Vagina (tissue), 2 donors: ENCODE measurements at places on chromosomes 2 and 18.

DNA sequence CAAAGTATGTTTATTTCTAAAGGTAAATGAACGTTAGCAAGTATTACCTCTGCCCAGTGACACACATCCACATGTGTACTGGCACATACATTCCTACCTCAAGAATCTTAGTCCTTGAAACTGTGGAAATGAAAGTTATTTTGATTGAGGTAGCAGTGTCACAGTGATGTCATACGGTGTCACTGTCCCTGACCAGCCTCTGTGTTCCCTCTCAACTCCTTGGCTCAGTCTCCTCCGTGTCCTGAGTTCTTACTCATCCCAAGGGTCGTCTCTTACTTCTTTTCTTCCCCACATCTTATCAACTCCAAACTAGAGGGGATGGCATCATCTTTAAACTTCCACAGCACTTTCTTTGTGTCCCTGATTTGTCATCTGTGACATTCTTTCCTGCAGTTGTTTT lies 3.3 kb downstream of the NCK2 start:
- no peak for DNase-seq

DNA sequence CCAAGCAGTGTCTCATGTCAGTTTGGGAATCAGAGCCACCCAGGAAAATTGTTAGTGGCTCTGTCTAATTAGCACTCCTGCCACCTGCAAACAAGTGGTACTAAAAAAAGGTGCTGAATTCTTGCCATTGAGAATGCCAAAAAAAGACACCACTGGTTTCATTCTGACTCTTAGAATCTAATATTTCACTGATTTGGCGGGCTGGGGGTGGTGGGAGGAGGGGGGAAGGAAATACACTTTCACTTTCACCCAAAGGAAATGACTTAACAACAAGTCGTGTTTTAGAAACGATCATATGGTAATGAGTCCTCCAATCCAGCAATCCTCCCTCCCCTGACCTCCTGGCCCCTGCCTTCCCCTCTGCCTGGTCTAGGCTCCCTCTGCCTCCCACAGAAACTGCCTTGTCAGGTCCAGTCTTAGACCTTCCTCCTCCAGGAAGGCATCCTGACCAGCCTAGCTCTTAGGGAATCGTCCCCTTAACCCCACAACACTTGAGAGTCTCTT lies 4.4 kb upstream of the KLHL29 start:
- no peak for DNase-seq

GRCh38 chr2:231361701-231362554 lies 33.6 kb upstream of the B3GNT7 start:
- peak; percentile 84 for DNase-seq

DNA sequence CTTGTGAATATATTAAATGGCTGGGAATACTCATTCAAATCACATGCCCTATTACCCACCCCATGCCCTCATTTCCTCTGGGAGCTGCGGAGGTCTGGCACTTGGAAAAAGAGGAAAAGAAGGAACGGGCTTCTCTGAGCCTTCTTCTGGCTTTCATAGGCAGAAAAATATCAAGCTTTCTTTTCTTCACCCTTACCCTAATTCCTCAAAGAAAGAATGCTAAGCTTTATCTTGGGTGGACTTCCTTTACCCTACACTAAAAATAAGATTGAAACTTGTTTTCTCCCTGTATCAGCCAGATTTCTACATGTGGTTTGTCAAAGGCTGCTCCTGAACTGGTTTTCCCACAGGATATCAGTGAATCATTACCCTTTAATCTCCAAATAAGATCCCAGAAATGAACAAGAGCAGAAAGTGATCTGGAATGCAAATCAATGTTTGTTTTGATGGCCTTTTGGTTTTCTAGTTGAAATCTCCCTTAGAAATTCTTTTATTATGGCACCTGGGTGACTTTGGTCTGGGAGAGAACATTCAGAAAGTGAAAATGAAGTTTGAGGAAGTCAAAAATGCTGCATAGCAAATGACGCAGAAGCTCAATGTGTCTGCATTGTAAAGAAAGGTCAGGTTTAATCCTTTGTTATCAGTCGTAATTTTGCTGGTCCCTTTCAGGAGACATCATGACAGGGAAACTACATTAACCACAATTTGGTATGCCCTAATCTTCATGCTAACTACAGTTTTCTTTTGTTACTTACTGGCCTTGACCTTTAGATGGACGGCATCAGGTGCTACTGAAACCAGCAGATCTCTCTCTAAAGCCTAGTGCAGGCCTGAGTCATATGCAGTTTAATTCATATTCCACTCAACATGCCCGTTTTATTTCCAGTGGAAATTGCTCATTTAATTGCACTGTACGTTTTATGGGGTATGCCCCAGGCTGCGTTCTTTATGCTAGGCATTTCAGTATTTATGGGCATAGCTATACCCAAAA lies 46.6 kb upstream of the HNRNPA3 start:
- no peak for DNase-seq

- no peak for DNase-seq
Observed at GRCh38 chr2:186639939-186640338, 50.1 kb downstream of the ITGAV start.

DNA sequence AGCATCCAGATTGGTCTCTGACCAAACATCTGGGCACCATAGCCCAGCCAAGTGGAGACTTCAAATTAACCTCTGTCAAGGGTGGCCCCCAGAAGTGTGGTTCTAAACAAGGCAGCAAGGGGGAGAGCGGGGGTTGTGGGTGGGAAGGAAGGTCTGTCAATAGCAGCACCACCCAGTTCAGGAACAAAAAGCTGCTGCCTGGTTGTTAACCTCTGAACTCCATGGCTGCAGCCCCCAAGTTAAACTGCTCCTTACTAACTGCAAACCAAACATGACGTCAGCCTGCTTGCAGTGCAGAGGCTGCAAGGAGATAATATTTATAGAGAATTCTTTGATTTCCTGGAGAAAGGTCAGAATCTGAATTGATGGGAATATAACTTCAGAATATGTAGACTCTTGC lies 76.5 kb downstream of the ARL4C start:
- DNase-seq: no peak

GRCh38 chr2:7913974-7914373 lies 767.9 kb upstream of the ID2 start:
- no peak for DNase-seq

DNA sequence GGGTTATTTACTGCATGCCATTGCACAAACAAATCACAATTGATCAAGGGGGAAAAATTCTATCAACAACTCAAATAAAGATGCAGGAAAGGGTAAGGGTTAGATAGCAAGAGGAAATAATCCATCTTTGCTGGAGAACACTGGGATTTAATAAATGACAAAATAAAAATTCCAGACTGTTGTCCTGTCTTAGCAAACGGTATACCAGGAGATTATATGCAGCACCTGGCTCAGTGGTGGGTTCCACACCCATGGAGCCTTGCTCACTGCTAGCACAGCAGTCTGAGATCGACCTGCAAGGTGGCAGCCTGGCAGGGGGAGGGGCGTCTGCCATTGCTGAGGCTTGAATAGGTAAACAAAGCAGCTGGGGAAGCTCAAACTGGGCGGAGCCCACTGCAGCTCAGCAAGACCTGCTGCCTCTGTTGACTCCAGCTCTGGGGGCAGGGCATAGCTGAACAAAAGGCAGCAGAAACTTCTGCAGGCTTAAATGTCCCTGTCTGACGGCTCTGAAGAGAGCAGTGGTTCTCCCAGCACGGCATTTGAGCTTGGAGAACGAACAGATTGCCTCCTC lies 296.5 kb upstream of the THSD7B start:
- DNase-seq: no peak

- DNase-seq: no peak
Observed at GRCh38 chr2:219611866-219612576, 14.4 kb downstream of the STK11IP start.

DNA sequence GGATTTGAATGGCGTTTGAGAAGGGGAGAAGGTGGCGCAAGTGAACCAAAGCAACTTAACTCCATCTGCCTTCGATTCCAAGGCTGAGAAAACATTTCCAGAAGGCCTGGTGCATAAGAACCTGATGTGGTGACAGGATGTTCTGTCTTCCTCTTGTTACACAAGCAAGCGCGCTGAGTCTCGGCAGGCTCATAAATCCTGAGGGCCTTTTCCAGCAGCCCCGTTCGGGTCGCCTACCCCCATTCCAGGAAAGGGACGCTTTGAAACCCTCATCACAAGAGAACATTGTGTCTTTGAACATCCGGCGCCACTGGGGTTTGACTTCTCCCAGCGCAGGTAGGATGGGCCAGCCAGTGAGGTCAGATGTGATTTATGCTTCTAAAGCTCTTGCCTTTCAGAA lies 403.5 kb downstream of the SETBP1 start:
- no peak for DNase-seq

- DNase-seq: no peak
Observed at GRCh38 chr18:627231-627630, 30.2 kb upstream of the TYMS start.

- DNase-seq: no peak
Observed at GRCh38 chr2:239150125-239151011, 250.5 kb downstream of the HDAC4 start.
